ENCODE measurements at places on chromosomes 4 and X.

DNA sequence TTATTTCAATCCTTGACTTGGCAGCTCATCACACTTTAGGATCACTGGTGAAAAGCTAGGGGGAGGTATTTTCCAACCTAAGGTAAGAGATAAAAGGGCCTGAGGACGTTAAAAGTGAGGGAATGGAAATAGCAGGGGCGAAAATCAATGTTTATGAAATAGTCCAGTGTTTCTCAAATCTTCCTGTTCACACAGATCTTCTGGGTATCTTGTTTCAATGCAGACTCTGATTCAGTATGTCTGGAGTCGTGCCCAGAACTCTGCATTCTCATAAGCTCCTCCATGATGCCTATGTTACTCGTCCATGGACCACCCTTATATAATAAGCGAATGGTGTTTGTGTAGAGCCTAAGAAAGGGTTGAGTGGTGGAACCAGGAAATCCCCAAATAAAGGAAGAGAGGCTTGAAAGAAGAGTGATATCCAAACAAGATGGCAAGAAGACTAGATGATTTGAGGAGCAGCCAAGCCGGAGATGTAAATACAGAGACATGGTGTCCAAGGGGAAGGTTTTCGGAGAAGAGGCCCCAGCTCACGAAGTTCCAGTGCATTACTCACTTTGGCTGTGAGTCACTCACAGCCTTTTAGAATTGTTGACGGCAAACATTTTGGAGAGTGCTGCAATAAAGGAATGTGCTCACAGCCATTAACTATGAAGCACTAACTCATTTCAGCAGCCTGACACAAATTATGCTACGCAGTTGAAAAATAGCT, 215.6 kb upstream of the PPARGC1A start:
- no peak for DNase-seq

DNA sequence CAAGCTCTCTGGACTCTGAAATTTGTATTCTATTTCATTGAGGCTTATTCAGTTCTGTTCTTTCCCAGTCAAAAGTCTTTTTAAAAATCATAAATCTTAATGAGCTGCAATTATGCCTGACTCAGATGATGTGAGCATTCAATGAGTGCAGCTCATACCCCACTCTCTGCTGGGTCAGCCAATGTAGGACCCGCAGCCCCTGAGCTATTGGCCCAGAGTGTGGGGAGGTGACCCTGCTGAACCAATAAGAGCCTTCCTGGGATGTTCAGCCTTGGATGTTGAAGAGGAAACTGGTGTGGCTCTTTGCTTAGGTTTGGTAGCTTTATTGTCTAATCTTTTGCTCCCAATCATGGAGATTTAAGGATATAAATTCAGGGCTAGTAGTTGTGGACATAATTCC, 12.1 kb upstream of the TCEAL4 start:
- DNase-seq: no peak

DNA sequence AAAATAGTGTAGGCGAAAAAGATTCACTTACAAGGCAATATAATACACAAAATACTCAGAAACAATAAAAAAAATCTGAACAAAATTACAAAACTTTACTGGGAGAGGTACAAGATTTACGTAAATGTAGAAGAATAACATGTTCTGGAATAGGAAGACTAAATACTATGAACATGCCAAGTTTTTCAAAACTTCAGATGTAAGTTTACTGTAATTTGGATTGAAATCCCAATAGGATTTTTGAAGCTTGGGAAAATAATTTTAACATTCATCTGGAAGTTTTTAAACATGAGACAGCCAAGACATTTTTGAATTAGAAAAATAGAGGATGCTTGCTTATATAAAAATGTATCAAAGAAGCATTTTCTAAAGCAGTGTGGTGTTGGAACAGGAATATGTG, 30.5 kb upstream of the CT83 start:
- DNase-seq: no peak

DNA sequence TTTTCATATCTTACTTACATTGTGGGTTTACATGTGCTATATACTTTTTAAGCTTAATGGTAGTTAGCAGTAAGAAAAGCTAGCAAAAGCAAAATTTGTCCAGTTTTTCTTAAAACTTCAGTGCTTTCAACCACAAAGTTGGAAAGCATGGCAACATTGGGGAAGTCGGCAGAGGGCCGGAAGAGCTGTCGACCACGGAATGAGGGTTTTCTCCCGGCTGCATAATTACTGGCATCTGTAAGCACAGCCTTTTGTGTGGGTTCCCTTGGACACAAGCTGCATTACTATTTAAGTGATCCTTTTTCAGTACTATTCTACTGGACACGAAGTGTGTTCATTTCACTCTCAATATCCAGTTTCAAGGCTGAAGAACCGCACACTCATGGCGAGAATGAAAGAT, 560.4 kb downstream of the ANKRD50 start:
- no peak for DNase-seq

- DNase-seq: no peak
These were observed 82.4 kb upstream of the TFDP3 start for GRCh38 chrX:133300591-133300990.

GRCh38 chr4:99961711-99962110, 11.6 kb upstream of the H2AZ1 start:
- no peak for DNase-seq

DNA sequence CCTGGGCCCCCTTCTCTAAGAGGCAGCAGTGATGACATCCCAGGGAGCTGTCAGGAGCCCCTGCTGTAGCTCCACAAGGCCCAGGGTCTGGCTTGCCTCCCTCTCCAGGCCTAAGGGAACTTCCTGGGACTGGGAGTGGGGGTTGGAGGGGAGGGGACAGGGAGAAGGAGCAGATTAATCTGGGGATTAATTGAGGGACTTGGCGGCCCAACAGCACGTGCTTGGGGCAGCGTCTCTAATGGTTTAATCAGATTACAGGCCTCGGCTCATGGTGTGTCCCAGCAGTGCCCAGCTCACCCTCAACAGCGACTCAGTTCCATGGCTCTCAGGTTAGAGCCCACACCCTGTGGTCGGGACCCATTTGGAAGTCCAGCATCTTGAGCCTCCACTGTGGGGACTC, 47.9 kb downstream of the EFNB1 start:
- no peak for DNase-seq

DNA sequence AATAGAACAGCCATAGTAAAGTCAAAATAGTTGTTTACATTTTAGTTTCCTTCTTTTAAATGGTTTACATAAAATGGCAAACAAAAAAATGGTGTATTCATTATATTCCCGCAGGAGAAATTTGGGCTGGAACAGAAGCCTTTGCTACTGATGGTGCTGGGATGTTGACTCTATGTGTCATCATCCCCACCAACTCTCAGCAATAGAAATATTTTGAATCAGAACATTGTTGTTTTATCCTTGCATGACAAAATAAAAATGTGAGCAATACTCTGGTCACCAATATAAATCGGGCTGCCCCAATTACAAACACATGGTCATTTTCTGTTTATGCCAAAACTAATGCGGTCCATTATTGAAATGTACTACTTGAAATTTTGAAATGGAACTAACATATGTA, 1131.6 kb upstream of the PCDH7 start:
- DNase-seq: no peak

DNA sequence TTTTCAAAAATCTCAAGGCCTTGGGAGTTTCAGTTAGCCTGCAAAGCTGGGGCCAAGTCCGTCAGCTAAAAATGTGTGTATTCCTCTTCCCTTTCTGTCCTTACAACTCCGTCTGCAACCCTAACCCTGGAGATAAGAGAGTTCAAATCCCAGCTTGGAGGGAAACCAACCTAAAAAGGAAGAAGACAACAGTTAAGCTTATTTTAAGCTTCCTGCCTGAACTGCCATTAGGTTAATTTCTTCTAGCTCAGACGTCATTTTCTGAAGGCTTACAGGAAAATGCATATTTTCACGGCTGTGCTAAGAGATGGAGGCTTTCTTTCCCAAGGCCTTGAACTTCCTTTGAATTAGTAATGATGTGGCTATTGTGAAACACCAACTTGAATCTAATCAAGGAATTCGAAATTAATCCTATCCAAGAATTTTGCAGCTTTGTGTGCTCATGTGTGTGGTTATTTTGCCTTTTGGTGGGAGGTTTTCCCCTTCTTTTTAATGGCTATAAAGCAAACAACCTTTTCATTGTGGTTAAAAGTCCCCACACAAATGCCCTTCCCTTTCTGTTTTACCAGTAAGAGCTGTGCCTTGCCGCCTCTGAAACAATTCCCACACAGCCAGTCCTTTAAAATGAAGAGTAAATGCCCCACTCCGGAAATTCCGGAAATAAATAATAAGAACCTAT, 103.5 kb downstream of the IRF2 start:
- DNase-seq: no peak

- no peak for DNase-seq
These were observed 51.1 kb upstream of the UNC5C start for GRCh38 chr4:95599777-95600400.

DNA sequence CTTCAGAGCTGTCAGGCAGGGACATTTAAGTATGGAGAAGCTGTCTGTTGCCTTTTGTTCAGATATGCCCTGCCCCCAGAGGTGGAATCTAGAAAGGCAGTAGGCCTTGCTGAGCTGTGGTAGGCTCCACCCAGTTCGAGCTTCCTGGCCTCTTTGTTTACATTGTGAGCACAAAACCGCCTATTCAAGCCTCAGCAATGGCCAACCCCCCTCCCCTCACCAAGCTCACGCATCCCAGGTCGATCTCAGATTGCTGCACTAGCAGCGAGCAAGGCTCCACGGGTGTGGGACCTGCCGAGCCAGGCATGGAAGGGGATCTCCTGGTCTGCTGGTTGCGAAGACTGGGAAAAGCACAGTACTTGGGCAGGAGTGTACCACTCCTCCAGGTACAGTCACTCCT, 59.3 kb downstream of the ZNF674 start:
- DNase-seq: no peak

- DNase-seq: no peak
These were observed 257.5 kb upstream of the FTHL17 start for GRCh38 chrX:31329298-31329697.

Measured in activated CD8-positive, alpha-beta memory T cell treated with anti-CD3 and anti-CD28 coated beads for 4 hours (primary cell).